ENCODE measurements at places on chromosomes 3 and 15. TPM values are rescaled to one million over a fixed set of nuclear protein-coding genes. Genes with fewer than 3 reads are reported as not detected.

GRCh38 chr3:58059349-58060321, 51.4 kb downstream of the FLNB start:
- no peak overlapping the region for H3K27ac ChIP-seq
- DNase-seq = no peak
- no peak overlapping the region for H3K4me3 ChIP-seq
- no peaks in the 10 kb centered on the region for H3K27me3 ChIP-seq
- H3K4me1 ChIP-seq = peaks cover 24% of the 10 kb centered on the region

DNA sequence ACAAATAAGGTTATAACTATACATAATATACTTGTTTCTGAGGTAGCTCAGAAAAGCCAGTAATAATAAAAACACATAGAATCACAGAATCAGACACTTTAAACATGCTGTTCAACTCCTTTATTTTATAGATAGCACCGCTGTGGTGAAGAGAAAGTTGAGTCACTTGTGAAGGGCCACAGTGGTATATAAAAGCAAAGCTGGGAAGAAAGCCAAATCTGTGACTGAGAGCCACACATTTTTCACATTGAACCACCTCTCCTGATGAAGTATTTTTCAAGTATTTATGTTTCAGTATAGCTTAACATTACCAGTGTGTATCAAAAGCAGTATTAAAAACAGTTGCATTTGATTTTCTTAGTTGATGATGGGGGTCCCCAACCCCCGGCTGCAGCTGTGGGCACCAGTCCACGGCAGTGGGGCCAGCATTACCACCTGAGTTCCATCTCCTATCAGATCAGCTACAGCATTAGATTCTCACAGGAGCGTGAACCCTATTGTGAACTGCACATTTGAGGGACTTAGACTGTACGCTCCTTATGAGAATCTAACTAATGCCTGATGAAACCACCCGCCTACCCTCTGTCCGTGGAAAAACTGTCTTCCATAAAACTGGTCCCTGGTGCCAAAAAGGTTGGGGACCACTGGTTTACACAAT, 46.2 kb downstream of the TBL1XR1 start:
- H3K27me3 ChIP-seq = no peaks in the 10 kb centered on the region
- H3K36me3 ChIP-seq = peaks cover 9% of the 10 kb centered on the region
- H3K27ac ChIP-seq = no peak overlapping the region

- H3K4me3 ChIP-seq = no peak overlapping the region
- H3K36me3 ChIP-seq = no peaks in the 10 kb centered on the region
- H3K4me1 ChIP-seq = no peaks in the 10 kb centered on the region
Measured at GRCh38 chr3:153061938-153062528, 100.0 kb upstream of the RAP2B start.

DNA sequence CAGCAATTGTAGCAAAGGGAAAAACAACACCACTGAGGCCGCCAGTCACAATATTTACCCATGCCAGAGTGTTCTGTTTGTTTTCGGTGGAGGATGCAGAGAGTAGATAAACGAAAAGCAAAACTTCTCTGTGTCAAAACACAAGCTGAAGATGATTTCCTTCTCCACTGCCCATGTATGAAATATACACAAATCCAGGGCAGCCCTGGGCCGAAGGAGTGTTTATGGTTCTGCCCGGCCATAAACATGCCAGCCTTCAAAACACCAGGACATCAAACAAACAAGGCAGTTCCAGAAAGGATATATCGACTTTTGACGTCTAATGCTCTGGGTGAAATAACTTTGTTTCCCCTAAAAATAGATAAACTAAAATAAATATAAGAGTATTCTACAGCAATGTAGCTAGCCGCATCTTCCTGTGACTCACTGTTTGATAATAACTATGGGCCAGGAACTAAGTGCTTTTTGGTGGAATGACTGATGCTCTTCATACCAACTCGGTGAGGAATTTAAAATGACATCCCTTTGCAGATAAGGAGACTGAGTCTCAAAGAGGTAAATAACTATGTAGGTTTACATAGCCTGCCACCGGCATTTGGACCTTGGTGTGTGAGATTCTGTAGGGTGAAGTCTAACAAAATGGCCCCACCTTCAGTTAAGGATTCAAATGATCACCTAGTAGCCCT, 82.8 kb downstream of the MAGI1 start:
- DNase-seq = no peak
- no peaks in the 10 kb centered on the region for H3K36me3 ChIP-seq
- peaks cover under 1% of the 10 kb centered on the region for H3K27me3 ChIP-seq
- H3K4me1 ChIP-seq = no peaks in the 10 kb centered on the region
- H3K4me3 ChIP-seq = no peak overlapping the region
- H3K27ac ChIP-seq = no peak overlapping the region

GRCh38 chr3:151113343-151113742, 27.9 kb downstream of the MED12L start:
- H3K4me1 ChIP-seq = no peaks in the 10 kb centered on the region
- no peak overlapping the region for H3K27ac ChIP-seq
- DNase-seq = no peak

DNA sequence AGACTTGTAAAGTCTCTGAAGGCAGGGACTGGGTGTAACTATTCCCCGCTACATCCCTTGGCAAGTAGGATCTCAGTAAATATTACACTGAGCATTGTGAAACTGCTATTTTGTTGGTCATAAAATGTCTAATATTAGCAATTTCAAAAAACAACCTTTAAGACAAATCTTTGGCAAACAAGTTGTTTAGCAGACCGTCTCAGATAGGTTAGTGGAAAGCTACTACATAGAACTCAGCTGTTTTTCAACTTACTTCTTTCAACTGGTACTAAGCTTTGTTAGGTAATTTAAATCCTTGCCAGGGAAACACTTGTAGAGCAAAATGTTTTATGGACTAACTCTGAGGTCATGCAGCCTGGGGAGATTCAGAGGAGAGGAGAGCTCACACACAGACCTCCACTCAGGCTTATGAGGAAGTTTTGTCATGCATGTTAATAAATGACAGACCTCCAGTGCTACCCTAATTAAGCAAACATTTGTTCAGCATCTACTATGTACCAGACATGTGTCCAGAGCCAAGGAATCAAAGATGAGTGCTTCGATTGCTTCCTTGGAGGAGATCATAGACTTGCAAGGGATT, 61.6 kb upstream of the STAC start:
- no peaks in the 10 kb centered on the region for H3K4me1 ChIP-seq
- no peaks in the 10 kb centered on the region for H3K27me3 ChIP-seq

DNA sequence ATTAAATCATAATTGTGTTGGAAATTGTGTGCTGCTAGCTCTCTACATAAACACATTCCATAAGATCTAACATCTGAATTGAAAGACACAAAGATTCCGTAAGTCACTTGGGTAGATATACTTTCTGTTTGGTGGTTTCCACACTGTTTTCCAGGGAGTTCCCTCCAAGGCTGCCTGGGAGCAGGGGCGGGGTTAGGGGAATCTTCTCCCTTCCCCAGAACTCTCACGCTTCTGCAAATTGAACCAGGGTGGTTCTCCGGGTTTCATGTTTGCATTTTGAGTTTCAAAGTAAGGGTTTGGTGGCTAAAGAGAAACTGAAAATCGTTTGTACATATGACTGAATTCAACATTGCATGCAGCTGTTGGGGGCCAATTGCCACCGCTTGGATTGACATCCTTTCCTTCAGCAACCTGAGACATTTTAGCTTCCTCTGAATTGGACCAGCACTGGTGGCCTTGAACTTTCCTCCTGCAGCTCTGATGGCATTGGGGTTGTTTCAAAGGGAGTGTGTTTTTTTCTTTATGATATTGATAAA, 192.7 kb upstream of the FEZF2 start:
- H3K4me3 ChIP-seq = no peak overlapping the region
- H3K27me3 ChIP-seq = no peaks in the 10 kb centered on the region
- H3K27ac ChIP-seq = no peak overlapping the region
- H3K4me1 ChIP-seq = no peaks in the 10 kb centered on the region

GRCh38 chr15:74657846-74658245, 38.0 kb downstream of the EDC3 start:
- H3K36me3 ChIP-seq = no peaks in the 10 kb centered on the region
- peaks cover 43% of the 10 kb centered on the region for H3K4me1 ChIP-seq
- no peak overlapping the region for H3K4me3 ChIP-seq
- H3K27me3 ChIP-seq = no peaks in the 10 kb centered on the region

DNA sequence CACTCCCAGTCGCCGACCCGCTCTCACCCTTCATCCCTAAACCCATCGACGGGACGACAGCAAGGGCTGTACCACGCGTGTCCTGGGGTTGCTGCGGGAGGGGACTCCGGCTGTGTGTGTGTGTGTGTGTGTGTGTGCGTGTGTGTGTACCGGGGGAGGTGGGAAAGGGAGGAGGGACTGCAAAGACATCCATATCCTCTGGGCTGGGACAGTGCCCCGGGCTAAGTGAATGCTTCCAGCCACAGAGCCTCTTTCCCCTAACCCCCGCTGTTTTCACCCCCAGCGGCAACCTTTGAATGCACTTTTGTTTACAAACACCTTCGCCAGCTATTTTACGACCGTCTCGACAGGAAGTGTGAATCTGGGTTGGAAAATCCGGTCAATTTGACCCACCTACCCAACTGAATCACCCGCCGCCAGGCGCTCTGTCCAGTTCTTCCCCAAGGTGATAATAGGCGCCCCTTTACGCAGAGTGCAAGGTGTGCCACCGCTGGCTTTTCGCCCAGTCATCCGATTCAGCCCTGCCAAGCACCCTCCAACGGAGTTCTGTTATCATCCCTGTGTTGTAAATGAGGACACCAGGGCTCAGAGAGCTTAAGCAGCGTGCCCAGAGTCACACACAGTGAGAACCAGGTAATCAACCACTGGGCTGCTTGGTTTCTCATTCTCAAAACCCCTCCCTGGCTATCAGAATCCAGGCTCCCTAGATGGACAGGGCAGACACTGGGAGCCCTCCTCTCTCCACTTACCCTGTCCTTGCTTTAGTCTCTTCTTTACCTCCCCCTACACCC, 739 bp upstream of the AMOTL2 start:
- peak overlapping the region; percentile 87 for H3K4me3 ChIP-seq
- peaks cover 26% of the 10 kb centered on the region for H3K4me1 ChIP-seq
- H3K27me3 ChIP-seq = peaks cover 57% of the 10 kb centered on the region
- peaks cover 1% of the 10 kb centered on the region for H3K36me3 ChIP-seq
- no peak for DNase-seq

GRCh38 chr15:41024885-41025284, 71.6 kb downstream of the CHAC1 start:
- no peak overlapping the region for H3K4me3 ChIP-seq
- peak overlapping the region; percentile 11 for H3K27ac ChIP-seq
- H3K27me3 ChIP-seq = no peaks in the 10 kb centered on the region
- H3K36me3 ChIP-seq = peaks cover 18% of the 10 kb centered on the region
- no peak for DNase-seq

GRCh38 chr15:44010089-44010488, 183.3 kb downstream of the WDR76 start:
- no peaks in the 10 kb centered on the region for H3K36me3 ChIP-seq
- H3K27me3 ChIP-seq = peaks cover 26% of the 10 kb centered on the region

DNA sequence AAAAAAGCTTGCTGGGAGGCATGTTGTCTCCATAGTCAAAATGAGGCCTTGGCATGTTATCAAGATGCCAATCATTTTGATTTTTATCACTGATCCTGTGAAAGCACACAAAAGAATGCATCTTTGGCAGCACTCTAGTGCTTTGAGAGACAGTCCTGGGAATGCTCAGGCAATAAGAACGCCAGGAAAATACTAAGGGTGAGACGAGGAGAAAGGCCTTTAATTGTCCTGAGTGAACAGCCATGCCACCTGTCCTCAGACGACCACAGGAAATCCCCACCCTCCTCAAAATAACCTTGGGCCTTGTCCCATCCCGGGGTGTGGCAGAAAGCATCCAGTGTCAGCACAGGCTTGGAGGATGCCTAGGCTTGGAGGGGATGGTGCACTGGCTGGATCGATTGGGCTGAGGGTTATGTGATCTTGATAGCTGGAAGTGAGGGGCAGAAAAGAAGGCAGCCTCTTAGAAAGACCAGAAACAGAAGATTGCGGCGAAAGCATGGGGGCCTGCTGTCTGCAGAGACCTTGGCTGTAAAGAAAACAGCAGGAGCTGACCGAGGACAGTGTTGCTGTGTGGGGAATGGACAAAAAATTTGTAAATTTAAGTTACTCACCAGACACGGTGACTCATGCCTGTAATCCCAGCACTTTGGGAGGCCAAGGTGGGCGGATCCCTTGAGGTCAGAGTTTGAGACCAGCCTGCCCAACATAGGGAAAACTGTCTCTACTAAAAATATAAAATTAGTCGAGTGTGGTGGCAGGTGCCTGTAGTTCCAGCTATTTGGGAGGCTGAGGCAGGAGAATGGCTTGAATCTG, 7.3 kb downstream of the TMEM158 start:
- H3K27ac ChIP-seq = no peak overlapping the region
- H3K4me1 ChIP-seq = no peaks in the 10 kb centered on the region
- no peak for DNase-seq
- no peaks in the 10 kb centered on the region for H3K36me3 ChIP-seq
- peaks cover 63% of the 10 kb centered on the region for H3K27me3 ChIP-seq

DNA sequence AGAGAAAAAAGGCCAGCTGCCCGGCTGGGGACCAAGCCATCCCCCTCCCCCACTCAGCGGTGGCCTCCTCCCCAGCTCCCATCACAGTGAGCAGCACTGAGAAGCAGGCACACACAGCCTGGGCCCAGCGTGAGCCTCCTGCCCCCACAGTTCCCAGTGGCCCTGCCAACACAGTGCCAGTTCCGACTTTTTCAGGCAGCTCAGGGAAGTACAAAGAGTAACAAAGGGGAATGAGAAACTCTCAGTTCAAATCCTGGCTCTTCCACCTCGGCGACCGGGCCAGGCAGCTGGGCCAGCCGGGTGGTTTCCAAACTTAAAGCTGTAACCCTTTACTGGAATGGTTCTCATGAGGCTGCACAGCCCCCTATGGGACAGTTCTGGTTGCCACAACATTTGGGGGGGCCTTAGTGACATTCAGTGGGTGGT, 18.5 kb downstream of the TNK2 start:
- H3K27me3 ChIP-seq = no peaks in the 10 kb centered on the region
- no peak overlapping the region for H3K27ac ChIP-seq
- H3K4me1 ChIP-seq = peaks cover 6% of the 10 kb centered on the region
- no peak for DNase-seq

GRCh38 chr3:30266524-30266923, 339.9 kb upstream of the TGFBR2 start:
- no peaks in the 10 kb centered on the region for H3K27me3 ChIP-seq
- no peak for DNase-seq

The PRSS50 gene
- total RNA-seq = 0.07 TPM

The SLC12A1 gene
- not detected for total RNA-seq

The COL6A5 gene
- not detected for total RNA-seq

The BDH1 gene
- 76.9 TPM for total RNA-seq

The IL5RA gene
- total RNA-seq = 1.5 TPM

The CCR9 gene
- total RNA-seq = not detected

The CCRL2 gene
- total RNA-seq = 3.2 TPM

The TNNC1 gene
- total RNA-seq = 14.4 TPM
